T-helper 2 cell (primary cell): ENCODE measurements at places on chromosomes 5 and 9.

- DNase-seq = no peak
Observed at GRCh38 chr5:81639556-81639955, 111.3 kb downstream of the SSBP2 start.

DNA sequence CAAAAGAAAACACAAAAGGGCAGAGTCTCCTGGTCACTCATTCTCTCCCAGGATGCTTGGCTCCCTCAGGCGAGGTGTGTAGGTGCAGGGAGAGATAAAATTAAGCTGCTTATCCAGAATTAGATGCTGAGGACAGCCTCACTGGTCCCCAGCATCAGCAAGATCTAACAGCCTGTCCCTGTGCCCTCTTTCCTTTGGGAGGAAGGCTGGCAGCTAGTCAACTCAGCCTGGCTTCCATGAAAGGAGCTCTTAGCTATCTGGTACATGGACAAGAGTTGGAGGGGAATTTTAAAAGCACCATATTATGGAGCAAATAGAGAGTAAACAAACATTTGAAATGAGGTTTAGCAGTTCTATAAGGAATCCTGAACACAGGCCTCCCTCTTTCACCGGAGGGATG, 198.5 kb upstream of the PANK3 start:
- DNase-seq = no peak

- no peak for DNase-seq
Observed at GRCh38 chr5:65072850-65073249, 304.1 kb downstream of the CWC27 start.

- no peak for DNase-seq
Observed at GRCh38 chr5:77991084-77991483, 214.9 kb upstream of the TBCA start.
